ENCODE measurements at places on chromosomes 12 and 14.

GRCh38 chr12:49322367-49322707, 718 bp upstream of the TROAP start:
- no peak for DNase-seq

DNA sequence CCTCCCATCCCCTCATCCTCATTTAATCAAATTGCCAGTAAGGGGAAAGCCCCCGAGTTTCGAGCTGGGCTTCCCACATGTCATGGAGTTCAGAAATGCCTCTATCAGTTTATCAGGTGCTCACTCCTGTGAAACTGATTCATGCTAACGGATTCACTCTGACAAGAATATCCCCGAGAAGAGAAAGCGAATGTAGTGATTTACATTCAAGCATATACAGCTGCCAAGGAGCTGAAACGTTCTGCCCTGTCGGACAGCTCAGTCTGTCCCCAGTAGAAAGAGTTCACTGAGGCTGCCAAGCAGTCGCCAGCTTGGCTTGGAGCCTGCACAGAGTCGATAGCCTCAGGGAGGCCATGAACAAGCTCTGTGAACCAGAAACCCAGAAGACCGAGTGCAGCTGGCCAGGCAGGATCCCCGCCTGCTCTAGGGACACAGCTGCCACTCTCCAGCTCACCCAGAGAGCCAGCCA, 88.4 kb downstream of the TMCC3 start:
- DNase-seq = no peak

DNA sequence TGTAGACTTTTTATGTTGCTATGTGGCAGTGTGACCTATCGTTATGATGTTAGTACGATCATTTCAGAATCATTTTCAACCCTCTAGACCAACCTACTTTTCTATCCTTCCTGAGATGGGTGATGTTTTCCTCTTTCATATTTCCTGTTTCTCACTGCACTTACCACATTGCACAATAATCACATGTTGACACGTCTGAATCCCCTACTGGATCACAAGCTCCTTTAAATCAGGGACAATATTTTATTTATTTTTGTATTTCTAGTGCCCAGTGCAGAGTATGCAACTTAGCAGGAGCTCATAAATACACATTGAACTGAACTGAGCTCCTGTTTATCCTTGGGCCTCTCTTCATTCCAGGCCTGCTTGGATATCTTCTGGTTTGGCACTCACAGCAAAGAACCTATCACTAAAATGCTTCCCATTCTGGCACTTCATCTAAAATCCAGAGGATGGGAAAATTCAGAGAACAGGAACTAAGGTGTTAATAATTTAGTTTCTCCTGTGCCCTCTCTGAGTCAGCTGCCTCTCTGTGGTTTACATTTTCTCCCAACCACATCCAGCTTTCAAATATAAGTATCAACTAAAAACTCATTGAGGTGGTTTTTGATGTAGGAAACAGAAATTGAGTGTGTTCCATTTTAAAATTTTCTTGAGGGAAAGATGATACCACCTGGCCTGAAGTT, 69.4 kb upstream of the DYRK2 start:
- no peak for DNase-seq

DNA sequence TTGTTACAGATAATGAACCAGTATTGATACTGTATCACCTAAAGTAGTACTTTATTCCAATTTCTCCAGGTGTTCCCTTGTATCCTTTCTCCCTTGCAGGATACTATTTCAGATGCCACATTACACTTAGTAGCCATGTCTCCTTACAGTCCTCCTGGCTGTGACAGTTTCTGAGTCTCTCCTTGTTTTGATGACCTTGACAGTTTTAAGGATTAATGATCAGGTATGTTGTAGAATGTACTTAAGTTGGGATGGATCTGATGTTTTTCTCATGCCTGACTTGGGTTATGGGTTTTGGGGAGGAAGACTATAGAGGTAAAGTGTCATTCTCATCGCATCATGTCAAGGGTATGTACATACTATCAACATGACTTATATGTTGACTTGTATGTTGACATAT, 193.6 kb downstream of the ADGRD1 start:
- no peak for DNase-seq

DNA sequence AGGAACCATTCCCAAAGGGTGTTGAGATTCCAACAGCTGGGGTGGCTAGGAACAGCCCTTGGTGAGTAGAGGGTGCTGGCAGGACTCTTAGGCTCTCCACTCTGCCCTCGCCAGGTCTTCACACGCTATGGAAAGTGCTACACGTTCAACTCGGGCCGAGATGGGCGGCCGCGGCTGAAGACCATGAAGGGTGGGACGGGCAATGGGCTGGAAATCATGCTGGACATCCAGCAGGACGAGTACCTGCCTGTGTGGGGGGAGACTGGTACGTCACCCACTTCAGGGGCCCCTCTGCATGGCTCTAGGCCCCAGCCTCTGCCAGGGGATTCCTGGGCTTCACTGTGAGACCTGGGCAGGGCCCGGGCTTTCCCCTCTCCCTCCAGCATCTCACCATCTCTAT, 8.0 kb upstream of the SMARCD1 start:
- no peak for DNase-seq

DNA sequence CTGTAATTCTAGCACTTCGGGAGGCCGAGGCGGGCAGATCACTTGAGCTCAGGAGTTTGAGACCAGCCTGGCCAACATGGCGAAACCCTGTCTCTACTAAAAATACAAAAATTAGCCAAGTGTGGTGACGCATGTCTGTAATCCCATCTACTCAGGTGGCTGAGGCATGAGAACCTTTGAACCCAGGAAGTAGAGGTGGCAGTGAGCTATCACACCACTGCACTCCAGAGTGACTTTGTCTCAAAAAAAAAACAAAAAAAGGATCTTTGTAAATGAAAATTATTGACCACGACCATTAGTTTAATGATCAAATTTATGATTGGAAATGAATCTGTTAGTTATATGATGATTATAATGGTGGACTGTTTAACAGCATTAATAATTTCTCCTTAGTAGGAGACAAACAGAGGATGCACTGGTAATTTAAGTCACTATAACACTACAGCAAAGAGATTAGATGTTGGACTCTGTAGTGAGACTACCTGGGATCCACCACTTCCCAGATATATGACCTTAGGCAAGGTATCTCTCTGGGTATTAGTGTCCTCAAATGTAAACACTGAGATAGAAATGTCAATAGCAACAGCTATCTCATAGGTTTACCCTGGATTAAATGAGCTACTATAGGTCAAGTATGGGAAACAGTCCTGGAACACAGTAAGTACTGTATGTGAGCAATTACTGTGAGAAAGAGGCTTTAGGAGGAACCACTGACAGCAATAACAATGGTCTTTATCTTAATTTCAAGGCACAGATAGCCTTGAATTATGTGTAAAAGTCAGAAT, 214.7 kb downstream of the NOVA1 start:
- no peak for DNase-seq

- peak; percentile 1 for DNase-seq
Observed at GRCh38 chr14:33475623-33476022, 475.3 kb downstream of the EGLN3 start.

DNA sequence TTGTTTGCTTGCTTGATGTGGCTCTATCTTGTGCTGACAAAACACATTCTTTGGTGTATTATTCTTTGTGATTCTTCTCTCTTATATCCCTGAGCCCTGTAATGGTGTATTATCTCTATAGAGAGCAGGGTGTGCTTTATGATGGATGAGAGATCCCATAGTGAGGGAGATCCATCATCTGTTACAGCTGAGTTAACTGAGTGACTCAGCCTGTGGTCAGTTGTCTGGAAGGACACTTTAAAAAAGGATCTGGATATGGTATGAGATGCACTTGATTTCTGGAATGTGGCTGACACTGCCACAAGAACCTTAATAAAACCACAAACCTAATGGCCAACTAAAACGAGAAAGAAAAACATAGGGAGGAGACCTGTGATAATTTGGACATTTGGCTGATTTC, 461.4 kb upstream of the SYT1 start:
- no peak for DNase-seq

- no peak for DNase-seq
Observed at GRCh38 chr12:78712834-78713481, 151.6 kb upstream of the SYT1 start.

DNA sequence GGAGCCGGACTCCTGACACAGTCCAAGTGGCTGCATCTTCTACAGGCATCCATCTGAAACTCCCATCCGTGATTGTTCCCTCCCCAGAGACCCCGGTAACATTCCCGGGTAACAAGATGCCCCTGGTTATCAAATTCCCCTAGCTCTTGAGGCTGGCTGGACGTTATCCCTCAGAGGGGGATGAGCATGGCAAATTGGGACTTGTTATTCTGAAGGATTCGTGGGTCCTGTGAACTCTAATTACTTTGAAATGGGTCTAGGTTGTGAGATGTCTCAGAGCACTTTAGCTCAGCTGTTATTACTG, 642 bp upstream of the PAN2 start:
- DNase-seq = no peak

- no peak for DNase-seq
Observed at GRCh38 chr14:73943083-73943482, 6.8 kb downstream of the FAM161B start.

DNA sequence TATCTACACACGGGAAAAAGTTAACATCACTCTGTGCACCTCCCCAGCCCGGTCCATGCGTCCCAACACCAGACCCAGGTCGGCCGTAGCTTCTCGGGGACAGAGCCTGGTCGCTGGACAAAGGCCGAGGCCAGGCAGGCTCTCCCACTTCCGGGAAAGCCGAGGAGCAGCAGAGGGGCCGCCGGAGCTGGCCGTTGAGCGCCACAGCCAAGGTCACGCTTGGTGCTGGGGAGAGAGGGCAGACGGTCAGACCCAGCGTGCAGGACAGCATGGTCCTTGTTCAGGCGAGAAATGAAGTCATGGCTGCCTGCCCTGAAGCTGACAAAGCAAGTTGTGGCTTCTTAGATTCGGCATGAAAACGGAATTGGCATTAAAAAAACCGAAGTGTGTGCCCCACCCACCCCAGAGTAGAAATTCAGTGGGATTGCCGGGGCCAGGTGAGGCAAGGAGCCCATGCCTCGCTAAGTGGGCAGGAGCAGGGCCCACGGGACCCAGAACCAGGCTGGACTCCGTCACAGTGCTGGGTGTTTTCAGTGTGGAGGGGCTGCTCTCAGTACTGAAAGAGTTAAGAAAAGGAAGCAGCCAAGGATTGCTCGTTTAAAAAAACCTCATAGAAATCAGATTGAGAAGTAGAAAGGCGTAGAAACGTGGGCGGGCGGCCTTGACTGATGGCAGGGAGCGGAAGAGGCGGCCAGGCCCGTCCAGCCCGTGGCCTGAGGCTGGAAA, 4.3 kb downstream of the ARL6IP4 start:
- no peak for DNase-seq

- no peak for DNase-seq
Observed at GRCh38 chr14:99737956-99738667, 54.0 kb downstream of the CYP46A1 start.

DNA sequence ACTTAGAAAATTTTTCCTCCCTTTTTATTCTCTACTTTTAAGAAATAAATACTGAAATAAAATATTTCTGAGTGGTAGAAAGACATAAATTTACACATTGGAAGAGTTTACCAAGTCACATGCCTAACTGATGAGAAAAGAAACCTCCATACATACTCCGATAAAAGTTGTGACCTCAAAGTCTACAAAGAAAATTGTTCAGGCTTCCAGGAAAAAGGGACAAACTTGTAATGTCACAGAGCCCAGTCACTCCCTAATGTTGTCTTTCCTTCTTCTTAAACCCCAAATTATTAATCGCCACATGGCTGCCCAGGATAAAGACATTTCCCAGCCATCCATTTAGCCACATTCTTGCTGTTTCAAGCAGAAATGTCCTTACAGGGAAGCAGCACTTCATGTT, 455.3 kb downstream of the MDGA2 start:
- DNase-seq = no peak

Measured in T-helper 9 cell (primary cell).